Kidney glomerular epithelial cell (primary cell): ENCODE measurements at places on chromosomes 2 and 18.

DNA sequence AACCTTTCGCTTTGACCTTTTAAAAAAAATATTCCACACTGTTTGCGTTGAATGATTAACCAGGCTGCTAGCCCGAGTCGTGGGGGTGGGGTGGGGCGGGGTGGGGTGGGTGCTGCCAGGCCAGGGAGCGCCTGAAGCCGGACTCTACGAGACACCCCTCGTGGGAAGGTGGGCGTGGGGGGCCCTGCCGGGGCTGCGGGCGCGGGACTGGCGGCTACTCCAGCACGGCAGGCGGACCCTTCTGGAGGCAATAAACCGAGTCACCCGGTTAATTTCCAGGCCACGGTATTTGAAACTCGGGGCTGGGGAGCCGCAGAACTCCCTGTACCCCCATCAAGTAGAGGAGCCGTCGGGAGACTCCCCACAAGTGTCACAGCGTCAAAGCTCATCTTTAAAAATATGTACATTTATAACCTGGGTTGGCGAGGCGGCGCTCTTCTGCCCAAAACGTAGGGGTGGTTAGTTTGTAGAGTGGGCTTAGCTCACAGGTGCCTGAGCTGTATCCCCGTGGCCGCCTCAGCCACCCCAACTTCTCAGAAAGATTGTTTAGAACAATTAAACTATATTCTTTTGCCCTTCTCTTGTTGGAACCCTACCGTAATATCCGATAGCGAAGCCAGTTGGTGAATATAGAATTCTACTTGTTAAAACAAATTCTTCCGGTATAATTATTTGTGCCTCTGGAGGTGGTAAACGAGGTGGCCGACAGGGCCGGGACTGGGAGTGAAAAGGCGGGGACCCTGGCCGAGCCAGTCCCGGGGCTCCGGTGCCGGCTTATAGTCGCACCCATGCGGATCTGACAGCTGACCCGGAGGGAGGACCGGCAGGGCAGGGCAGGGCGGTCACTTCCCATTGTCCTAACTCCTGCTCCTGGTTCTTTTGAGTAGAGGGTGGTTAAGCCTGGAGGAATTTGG is 1.4 kb downstream of the B3GNT2 start:
- DNase-seq, result no peak

DNA sequence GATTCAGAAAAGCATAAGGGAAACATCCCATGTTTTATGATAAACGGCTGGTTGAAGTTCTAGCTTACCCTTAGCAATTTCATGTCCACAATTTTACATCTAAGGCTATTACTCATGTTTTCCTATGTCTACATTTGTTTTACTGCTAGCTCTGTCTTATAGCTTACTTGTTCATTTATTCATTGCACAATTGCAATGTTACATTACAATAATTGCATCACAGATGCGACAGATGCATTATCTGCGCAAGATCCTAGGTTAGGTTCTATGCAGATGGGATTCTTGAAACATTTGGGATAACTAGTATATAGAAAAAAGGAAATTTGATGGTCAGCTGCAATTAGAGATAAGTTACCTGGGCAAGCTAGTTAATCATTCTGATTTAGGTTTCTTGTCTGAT is 108.4 kb downstream of the ARHGAP28 start:
- no peak for DNase-seq

GRCh38 chr2:16948053-16948452 is 282.4 kb upstream of the CYRIA start:
- DNase-seq, result no peak

GRCh38 chr2:133484106-133484505 is 84.2 kb downstream of the NCKAP5 start:
- DNase-seq, result no peak

DNA sequence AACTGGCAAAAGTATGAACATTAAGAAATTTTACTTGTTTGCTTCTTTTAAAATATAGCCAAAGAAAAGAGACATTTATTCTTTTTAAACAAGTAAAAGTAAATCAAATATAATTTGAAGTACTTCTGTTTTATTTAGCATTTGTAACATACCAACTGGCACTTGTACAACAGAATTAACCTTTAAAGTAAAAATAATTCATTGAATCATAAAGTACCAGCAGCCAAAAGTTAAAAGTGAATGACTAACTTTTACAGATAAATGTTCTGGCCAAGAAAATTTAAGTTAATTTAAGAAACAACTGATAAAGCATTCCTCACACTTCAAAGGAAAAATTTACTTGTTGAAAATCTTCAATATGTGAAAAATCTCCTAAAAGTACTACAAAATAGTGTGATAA is 23.8 kb downstream of the RTTN start:
- DNase-seq, result no peak

DNA sequence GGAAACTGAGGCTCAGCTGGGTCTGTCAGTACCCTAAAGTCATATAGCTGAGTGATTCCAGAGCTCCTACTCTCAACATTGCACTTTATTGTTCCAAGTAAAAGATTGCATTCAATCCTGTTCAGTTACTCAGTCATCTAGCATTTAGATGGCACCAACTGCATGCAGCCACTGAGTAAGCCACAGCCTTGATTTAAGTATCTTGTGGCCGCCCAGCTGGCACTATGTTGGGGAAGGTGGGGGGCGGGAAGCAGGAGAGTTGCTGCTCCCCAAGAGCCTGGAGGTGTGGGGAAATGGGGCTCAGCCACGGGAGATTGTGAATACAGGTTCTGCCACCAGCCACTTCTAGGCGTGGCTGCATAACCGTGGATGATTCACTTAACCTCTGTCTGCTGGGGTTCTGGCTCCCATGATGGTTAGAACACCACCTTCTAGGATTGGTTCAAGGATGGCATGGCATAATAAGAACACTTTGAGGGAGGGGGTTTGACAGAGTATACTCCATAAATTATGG is 17.1 kb downstream of the ZFP36L2 start:
- no peak for DNase-seq

- DNase-seq, result peak; percentile 22
Measured at GRCh38 chr2:17538844-17539554, 1.5 kb upstream of the VSNL1 start.

DNA sequence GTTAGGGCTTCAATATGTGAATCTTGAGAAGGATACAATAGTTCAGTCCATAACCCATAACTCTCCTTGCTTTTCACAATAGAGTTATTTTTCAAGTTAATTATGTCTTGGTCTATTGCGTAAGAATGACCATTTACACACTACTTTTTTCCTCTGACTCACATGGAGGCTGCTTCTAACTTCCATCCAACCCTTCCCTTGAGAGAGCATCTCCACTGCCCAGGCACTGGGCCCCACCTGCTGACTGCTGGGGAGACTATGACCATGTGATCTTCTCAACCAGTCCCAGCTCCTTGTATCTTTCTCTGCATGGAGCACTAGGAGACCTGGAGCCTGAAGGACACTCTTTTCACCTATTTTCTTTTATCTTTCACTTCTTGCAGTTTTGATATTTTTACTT is 251.5 kb downstream of the GPD2 start:
- no peak for DNase-seq

GRCh38 chr2:95356821-95357700 is 45.4 kb upstream of the FAHD2A start:
- DNase-seq, result no peak

DNA sequence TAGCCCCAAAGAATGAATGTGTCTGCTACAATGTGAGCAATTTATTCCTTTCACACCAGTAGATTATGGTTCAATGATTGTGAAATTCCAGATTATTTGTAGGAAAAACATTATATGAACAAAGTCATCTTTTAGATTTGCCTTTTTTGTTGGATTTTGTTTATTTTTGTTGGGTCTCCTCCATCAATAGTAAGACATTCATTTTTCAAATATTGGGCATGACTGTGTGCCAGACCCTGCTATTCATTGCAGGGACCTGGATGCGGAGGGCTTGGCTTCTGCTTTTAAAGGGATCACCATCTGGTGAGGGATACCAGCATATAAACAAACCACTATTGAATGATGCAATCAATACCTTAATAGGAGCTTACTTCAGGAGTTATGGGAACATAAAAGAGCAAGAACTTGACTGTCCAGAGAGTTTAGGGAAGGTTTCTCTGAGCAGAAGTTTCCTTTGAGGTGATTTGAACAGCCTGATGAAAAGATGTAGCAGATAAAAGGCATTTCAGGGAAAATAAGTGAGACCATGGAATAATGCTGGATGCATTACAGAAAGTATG is 486.7 kb downstream of the EPHA4 start:
- DNase-seq, result no peak

DNA sequence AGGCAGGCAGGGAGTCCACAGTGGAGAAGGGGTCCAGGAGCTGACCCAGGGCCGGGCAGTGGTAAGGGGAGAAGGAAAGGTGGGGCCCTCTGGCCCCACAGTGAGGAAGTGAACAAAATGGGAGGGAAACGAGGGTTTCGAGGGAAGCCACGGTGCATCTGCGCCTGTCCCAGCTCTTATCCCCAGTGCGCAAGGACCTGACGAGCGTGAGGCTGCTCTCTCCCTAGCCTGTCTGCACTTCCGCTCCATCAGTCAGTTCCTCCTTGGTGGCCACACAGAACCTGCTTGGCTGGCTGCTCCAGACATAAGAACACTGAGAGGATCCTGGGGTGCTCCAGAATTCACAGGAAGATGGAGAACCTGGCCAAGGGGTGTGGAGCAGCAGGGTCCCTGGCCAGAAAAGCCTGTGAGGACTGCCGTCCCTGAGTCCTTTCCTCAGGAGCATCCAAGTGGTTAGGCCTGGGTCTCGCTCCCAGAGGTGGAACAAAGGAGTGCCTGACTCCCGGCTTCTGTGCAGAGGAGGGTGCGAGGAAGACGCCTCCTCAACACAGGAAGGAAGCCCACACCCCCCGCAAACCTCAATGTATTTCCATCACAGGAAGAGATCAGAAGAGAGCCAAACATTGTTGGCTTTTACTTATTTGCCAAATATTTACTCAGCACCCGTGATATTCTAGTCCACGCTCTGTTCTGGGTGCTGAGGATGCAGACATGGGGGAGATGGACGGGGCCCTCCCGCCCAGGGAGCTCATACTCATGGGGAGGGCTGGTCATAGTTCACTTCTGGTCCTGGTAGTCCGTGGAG is 43.7 kb upstream of the SEMA4C start:
- no peak for DNase-seq

- DNase-seq, result no peak
Measured at GRCh38 chr18:54720620-54721019, 107.7 kb upstream of the RAB27B start.

GRCh38 chr18:49392352-49392751 is 68.1 kb downstream of the DYM start:
- no peak for DNase-seq

DNA sequence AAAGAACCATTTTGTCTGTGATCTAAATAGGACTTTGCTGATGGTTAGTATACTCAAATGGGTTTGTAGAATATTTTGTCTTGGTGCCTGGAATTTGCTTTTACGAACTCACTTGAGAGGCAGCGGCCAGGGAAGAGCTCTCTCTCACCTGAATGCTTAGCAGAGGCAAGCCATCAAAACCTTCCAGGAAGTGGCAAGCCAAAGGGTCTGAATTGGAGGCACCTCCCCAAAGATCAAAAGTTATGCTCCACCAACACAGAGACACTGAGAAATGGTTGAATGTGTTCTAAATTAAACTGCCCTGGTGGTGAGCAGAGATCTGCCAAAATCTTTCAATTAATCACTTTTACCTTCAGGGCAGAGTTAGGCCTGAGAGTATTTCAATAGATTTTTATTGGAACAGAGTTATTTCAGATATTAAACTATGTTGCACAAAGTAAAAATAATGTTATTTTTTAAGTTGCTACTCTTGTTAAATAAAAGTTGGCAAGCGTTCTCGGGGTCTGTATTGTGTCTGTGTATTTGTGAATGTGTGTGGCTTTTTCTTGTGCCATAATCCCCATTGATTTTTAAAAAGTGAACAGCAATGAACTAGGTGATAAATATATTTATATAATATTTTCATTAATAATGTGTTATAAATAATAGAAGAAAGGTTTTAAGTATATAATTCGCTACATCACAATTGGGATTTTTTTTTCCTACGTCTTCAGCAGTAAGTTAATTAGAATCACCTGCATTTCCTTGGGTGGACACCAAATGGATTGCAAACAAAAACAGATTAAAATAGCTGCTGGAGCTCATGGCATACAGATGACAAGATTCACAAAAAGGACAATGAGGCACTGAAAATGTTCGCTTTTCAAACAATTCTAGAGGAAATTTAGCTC is 416.1 kb downstream of the ARHGAP15 start:
- DNase-seq, result no peak

DNA sequence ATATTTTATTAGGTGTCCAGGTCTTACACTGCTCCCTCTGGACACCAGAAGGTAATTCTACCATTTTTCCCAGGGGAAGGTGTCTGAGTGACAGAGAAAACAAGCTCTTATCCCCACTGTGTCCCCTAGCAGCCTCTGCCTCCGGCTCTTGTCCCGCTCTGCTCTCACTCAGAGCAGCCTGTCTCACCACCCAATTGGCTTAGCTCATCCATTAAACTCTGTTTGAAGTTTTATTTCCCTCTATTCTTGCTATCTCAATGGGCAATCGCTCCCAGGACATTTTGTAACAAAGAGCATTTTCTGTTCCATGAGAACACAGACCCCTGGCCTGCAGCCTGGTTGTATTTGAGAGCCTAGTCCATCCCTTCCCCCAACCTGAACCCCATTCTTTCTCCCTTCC is 90.6 kb upstream of the LDAH start:
- DNase-seq, result no peak

DNA sequence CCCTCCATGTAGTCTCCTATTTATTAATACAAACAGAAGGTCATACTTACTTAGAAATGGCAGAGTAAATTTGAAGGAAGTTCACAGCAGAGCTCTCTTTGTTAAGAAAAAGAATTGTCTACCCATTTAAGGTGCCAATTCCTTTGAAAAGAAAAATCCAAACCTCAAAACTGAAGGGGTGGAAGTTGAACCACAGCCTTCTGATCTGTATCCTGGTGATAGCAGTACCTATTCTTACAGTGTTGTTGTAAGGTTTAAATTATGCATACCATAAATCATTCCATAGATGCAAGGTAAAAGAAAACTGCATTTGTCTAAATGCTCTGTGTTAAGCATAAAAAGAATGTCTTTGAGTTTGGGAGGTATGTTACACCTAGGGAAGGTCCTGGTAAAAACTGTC is 47.6 kb downstream of the COBLL1 start:
- no peak for DNase-seq

- peak; percentile 78 for DNase-seq
Measured at GRCh38 chr2:105294844-105295481, 34.6 kb downstream of the TGFBRAP1 start.

- peak; percentile 9 for DNase-seq
Measured at GRCh38 chr2:52918551-52918950, 849.1 kb upstream of the CHAC2 start.
